ENCODE measurements at places on chromosomes 1 and 21. TPM values are rescaled to one million over a fixed set of nuclear protein-coding genes. Genes with fewer than 3 reads are reported as not detected.

RSPH1 gene
- 1.6 TPM for total RNA-seq

OR6K2 gene
- total RNA-seq: not detected

LRRC38 gene
- 0.45 TPM for total RNA-seq

BCAN gene
- 4.9 TPM for total RNA-seq

GBP3 gene
- total RNA-seq: 15.8 TPM

DNA sequence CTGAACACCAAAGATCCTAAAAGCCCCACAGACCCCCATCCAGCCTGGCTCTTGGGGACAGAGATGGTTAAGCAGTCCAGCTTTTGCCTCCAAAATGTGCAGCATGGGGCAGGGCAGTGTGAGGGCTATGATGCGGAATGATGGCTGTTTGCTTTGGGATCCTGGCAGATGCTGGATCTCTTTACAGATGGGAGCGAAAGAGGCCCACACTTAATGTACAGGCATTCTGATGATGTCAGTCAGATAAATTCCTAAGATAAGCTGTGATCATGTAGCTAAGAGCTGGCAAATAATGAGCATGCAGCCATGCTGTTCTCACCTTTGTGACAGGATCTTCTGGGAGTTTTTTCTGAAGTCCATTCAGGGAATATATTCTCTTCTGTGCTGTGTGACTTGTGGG lies 17.6 kb upstream of the KCNQ4 start:
- H3K4me3 ChIP-seq: no peak overlapping the region
- no peaks in the 10 kb centered on the region for H3K27me3 ChIP-seq
- H3K36me3 ChIP-seq: peaks cover 14% of the 10 kb centered on the region
- H3K27ac ChIP-seq: no peak overlapping the region
- no peaks in the 10 kb centered on the region for H3K4me1 ChIP-seq

GRCh38 chr1:97351846-97352245 lies 569.0 kb downstream of the DPYD start:
- H3K4me1 ChIP-seq: no peaks in the 10 kb centered on the region
- H3K27ac ChIP-seq: no peak overlapping the region
- no peaks in the 10 kb centered on the region for H3K27me3 ChIP-seq
- H3K36me3 ChIP-seq: no peaks in the 10 kb centered on the region
- DNase-seq: no peak
- H3K4me3 ChIP-seq: no peak overlapping the region

- H3K27ac ChIP-seq: no peak overlapping the region
- H3K4me1 ChIP-seq: no peaks in the 10 kb centered on the region
Observed at GRCh38 chr1:12148958-12149790, 17.6 kb upstream of the TNFRSF1B start.

- DNase-seq: no peak
- peaks cover 31% of the 10 kb centered on the region for H3K36me3 ChIP-seq
- H3K4me1 ChIP-seq: no peaks in the 10 kb centered on the region
- H3K4me3 ChIP-seq: no peak overlapping the region
- no peak overlapping the region for H3K27ac ChIP-seq
Observed at GRCh38 chr1:1387098-1388077, 11.7 kb downstream of the CCNL2 start.

GRCh38 chr1:94971491-94971924 lies 44.6 kb upstream of the CNN3 start:
- peak overlapping the region; percentile 24 for H3K27ac ChIP-seq
- no peaks in the 10 kb centered on the region for H3K4me1 ChIP-seq
- H3K27me3 ChIP-seq: no peaks in the 10 kb centered on the region
- DNase-seq: no peak
- no peaks in the 10 kb centered on the region for H3K36me3 ChIP-seq

- no peak overlapping the region for H3K4me3 ChIP-seq
- no peaks in the 10 kb centered on the region for H3K27me3 ChIP-seq
- DNase-seq: no peak
- no peaks in the 10 kb centered on the region for H3K36me3 ChIP-seq
- H3K4me1 ChIP-seq: no peaks in the 10 kb centered on the region
- H3K27ac ChIP-seq: no peak overlapping the region
Observed at GRCh38 chr1:92310185-92310597, 11.3 kb downstream of the RPAP2 start.

- H3K4me1 ChIP-seq: no peaks in the 10 kb centered on the region
- DNase-seq: no peak
- H3K36me3 ChIP-seq: no peaks in the 10 kb centered on the region
- H3K27me3 ChIP-seq: no peaks in the 10 kb centered on the region
Observed at GRCh38 chr1:204641936-204642335, 43.6 kb downstream of the LRRN2 start.

DNA sequence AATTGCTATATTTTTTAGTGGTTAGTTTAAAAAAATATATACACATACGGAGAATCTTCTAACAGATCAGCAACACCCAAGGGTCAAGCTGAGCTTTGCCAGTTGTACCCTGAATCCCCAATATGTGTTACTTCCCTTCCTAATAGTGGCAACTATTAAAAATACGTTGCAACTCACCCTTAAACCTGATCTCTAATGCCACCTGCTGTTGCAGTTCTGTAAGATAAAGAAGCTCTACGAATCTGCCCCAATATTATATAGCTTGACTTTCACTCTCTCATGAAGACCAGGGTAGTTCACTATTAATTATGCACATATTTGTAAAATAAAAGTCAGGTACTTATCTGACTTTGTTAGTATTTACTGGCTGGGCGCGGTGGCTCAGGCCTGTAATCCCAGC lies 58.4 kb downstream of the ASH1L start:
- H3K4me1 ChIP-seq: no peaks in the 10 kb centered on the region
- no peak overlapping the region for H3K27ac ChIP-seq
- H3K27me3 ChIP-seq: no peaks in the 10 kb centered on the region
- no peak overlapping the region for H3K4me3 ChIP-seq
- no peak for DNase-seq
- H3K36me3 ChIP-seq: no peaks in the 10 kb centered on the region

DNA sequence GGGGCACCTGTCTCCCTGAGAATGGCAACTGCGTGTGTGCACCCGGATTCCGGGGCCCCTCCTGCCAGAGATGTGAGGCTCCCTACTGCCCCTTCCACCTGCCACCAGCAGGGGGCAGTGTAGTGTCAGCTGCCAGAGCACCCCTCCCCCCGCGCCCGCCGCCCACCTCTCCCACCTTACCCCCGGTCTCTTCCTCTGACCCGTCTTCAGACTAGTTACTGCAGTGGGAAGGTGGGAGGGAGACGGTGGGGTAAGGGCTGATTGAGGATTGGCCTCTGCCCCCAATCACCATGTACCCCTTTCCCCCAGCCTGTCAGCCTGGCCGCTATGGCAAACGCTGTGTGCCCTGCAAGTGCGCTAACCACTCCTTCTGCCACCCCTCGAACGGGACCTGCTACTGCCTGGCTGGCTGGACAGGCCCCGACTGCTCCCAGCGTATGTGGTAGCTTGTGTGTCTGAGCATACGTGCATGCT lies 10.1 kb upstream of the LRRC71 start:
- H3K4me3 ChIP-seq: no peak overlapping the region
- DNase-seq: peak; percentile 20
- no peaks in the 10 kb centered on the region for H3K4me1 ChIP-seq

- H3K36me3 ChIP-seq: no peaks in the 10 kb centered on the region
- peaks cover 14% of the 10 kb centered on the region for H3K4me1 ChIP-seq
- no peaks in the 10 kb centered on the region for H3K27me3 ChIP-seq
- H3K27ac ChIP-seq: peak overlapping the region; percentile 91
- no peak for DNase-seq
Observed at GRCh38 chr21:29074007-29074376, 544 bp upstream of the CCT8 start.
